ENCODE measurements at places on chromosomes 4 and X.

GRCh38 chrX:314781-315595 lies 3.6 kb downstream of the GTPBP6 start:
- DNase-seq = no peak

DNA sequence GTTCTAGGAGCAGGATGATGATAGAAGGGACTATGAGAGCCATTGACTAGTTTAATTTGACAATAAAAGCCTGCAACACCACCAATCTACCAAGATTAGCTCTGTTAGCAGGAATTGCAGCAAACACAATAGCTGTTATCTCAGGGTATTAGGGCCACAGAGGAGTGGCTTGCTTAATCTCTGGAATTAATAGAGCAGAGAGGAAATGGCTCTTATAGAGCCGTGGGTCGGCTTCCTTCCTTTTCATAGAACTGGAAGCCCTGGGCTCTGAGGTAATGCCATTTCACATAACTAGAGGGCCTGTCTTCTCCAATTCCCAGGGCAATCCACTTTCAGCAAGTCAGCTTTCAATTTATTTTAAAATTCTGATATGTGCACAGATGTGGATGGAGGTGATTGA lies 83.0 kb downstream of the MAMLD1 start:
- no peak for DNase-seq

DNA sequence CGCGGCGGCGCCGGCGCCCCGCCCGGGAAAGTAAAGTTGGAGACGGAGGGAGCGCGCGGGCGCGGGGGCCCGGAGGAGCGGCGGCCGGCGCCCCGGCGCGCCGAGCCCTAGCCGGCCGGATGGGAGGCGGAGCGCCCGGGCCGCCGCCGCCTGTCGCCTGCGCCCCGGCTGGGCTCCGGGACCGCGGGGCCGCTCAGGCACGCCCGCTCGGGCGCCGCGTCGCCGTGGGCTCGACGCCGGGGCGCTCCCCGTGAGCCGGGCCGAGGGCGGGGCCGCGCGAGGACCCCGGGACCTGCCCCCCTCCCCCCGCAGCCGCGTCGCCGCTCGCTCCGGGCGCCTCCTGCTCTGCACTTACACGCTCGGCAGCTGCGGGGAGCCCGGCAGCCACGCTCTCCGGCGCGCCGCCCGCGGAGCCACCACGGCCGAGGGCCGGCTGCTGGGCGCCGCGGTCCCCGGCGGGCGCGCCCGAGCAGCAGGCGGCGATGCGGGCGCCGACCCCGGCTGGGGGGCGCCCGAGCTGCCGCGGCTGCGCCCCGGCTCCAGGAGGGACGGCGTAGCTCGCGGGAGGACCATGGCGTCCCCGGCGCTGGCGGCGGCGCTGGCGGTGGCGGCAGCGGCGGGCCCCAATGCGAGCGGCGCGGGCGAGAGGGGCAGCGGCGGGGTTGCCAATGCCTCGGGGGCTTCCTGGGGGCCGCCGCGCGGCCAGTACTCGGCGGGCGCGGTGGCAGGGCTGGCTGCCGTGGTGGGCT lies at the start of gene ADRA2C:
Gene ADRA2C, plus strand, starts transcription at position 350 of the 749 bp plus-strand sequence. Its CDS starts 222 bp downstream, at position 572.
- DNase-seq = no peak

DNA sequence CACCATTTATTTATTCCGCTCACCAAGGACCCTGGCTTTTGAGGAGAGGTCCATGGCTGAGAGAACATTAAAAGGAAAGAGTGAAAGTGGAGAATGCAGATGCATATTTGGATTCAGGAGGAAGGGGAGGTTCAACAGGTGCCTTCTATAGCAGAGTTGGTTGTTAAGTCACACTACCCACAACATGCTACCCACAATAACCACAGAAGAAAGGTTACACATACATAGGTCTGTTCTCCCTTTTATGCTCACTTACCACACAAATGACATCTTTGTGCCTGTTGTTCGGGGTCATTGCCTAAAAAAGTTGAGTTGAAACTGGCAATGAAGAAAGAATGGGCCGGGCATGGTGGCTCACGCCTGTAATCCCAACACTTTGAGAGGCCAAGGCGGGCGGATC lies 587.4 kb downstream of the RPA4 start:
- DNase-seq = no peak

GRCh38 chr4:57044996-57045395 lies 65.2 kb downstream of the IGFBP7 start:
- DNase-seq = no peak

DNA sequence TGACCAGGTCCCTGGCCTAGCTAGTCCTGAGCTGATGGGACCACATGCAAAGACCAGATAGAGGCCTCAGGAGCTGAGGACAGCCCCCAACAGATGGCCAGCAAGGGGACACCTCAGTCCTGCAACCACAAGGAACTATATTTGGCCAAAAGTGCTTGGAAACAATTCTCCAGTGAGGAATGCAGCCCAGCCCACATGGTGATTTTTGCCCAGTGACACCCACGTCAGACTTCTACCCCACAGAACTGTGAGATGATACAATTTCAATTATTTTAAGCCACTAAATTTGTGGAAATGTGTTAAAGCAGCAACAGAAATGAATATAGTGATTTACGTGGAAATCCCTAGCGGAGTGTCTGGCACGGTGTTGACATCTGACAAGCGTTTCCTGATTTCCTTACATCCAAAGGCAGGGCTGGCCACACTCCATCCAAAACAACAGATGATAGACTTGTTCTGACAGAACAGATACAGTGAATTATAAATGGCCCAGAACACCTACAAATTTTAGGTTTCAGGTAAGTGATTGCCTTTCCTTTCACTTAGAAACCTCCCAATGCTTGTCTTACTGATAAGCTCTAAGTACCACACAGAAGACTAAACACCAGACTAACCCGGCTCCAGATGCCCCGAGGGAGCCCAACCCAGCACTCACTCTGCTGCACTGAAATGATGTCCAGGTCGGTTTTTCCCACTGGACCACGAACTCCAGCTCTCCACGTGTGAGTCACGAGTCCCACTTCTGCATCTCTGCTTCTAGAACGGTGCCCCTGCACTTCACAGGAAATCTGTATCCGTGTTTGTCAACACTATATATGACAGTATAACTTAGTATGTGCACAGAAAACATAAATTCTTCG lies 5.8 kb downstream of the AFAP1 start:
- no peak for DNase-seq
